ENCODE measurements at places on chromosomes 4 and X. TPM values are rescaled to one million over a fixed set of nuclear protein-coding genes. Genes with fewer than 3 reads are reported as not detected.

ARHGEF38 gene
- total RNA-seq: not detected

CDKL2 gene
- 0.46 TPM for total RNA-seq

FAM114A1 gene
- 71.3 TPM for total RNA-seq

ITGB1BP2 gene
- 0.23 TPM for total RNA-seq

DNASE1L1 gene
- 19.0 TPM for total RNA-seq

DNAAF6 gene
- total RNA-seq: not detected

TBC1D19 gene
- 6.9 TPM for total RNA-seq

NOX1 gene
- total RNA-seq: not detected

HSFX2 gene
- total RNA-seq: not detected

COL25A1 gene
- total RNA-seq: 0.08 TPM

GPRASP3 gene
- total RNA-seq: 0.62 TPM

POU3F4 gene
- total RNA-seq: not detected

DUX4 gene
- total RNA-seq: not detected

MAGEC3 gene
- total RNA-seq: not detected

CEP135 gene
- total RNA-seq: 2.1 TPM

FABP2 gene
- not detected for total RNA-seq

TRPC5OS gene
- total RNA-seq: not detected

MCF2 gene
- total RNA-seq: 3.0 TPM

STEEP1 gene
- 22.4 TPM for total RNA-seq

ITM2A gene
- 10.2 TPM for total RNA-seq

MAP7D3 gene
- 10.9 TPM for total RNA-seq
